ENCODE measurements at places on chromosomes 1 and 21.

DNA sequence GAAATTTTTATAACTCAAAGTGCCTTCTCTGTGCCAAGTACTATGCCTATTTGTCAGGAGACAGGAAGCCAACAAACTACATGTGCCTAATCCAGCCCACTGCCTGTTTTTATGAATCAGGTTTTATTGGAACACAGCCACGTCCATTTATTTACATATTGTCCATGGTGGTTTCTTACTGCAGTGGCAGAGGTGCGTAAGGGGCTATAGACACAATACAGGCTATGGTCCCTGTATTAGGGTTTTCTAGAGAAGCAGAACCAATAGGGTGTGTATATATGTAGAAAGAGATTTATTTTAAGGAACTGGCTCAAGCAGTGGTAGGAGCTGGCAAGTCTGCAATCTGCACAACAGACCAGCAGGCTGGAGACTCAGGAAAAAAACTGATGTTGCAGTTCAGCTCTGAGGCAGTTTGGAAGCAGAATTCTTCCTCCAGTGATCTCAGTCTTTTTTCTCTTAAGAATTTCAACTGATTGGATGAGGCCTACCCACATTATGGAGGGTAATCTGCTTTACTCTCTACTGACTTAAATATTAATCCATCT, 15.4 kb downstream of the PPIE start:
- DNase-seq, result no peak

DNA sequence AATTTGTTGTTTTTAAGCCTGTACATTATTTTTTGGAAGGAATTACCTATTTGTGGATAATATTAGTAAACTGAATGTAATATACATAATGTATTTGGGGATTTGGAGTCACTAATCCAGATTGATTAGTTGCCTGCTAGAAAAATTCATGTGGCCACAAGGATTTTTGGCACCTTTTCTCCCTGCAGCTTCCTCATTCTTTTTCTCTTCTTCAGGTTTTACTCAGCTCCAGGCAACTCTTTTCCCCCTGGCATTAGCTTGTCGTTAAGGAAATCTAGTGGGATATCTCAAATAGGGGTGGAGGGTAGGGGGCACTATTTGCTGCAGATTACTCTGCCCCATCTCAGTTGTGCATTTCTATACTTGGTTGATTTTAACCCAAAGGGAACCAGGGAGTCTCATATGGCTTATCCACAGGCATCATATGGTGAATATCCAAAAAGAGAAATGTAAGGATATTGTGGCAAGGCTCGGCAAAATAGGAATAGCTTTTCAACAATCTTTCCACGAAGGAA, 203.1 kb downstream of the NFIA start:
- no peak for DNase-seq

DNA sequence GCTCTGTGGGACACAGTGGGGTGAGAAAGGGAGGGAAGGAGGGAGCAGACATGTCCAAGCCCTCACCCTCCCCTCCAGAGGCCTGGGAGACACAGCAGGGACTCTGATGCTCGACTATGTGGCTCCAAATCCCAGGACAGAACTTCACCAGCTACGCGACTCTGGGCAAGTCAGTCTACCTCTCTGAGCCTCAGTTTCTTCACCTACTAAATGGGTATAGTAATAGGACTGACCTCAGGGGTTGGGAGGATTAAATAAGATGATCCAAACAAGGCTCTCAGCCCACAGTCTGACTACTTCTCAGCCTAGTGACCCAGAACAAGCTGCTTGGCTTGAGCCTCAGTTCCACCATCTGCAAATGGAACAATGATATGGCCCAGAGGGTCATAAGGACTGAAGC, 19.6 kb downstream of the SDC3 start:
- no peak for DNase-seq

GRCh38 chr1:23628951-23629387, 62.6 kb upstream of the RPL11 start:
- no peak for DNase-seq

DNA sequence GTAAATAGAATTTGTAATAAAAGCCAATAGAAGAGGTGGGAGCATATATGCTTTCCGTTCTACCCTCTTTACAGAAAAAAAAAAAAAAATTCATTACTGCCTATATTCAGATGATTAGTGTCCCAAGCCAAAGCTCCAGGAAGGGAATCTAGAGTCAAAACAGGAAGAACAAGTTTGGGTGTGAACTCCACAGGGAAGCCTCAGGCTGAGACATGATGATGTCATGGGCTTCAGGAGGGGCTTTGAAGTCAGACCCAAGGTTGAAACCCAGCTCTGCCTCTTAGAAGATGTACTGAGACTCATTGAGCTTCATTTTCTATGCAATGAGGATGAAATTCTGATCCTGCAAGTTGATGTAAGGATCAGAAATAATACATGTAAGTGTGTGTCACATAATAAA, 250.0 kb upstream of the ADGRL2 start:
- DNase-seq, result no peak

DNA sequence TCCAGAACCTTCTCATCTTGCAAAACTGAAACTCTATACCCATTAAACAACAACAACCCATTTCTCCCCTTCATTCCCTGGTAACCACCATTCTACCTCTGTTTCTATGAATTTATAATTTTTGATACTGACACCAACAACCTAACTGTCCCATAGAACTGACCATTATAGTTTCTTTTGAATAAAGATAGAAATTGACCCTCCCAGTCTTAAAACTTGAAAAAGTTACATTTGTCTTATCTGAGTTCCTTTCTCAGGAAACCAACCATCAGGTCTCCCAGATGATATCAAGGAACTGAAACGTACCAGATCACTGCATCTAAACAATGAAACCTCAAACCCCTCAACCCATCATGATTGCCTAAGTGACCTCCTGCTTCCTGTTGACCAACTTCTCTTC, 27.1 kb downstream of the RNF115 start:
- DNase-seq, result no peak
